ENCODE measurements at places on chromosomes 7 and 10.

DNA sequence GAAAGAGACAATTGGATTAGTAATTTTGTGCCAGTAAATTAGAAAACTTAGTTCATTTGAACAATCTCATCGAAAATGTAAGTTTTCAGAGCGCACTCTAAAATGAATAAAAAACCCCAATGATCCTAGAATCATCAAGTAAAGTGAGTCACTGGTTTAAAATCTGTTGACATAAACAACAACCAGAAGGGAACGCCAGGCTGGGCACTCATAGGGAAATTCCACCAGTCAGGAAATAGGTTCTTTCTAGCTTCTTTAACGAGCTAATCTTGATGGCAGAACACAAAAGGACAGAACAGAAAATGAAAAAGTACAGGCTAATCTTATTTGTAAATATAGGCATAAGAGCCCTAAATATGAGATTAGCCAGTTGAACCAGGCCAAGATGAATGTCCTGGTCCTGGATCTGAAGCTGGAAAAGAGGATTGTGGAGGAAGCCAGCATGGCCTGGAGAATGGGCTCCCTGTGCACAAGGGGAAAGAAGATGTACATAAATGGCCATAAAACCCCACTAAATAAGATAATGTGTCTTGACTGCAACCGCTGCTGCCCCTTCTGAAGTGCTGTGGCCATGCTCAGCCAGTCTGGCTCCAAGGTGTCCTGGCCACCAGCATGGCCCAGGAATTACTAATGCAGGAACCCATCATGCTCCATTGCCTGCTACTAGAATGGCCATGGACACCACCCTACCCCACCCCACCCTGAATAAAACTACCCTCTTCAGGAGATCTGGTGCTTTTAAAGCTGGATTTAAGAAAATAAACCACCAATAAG, 114.0 kb downstream of the WDFY4 start:
- no peak for DNase-seq

DNA sequence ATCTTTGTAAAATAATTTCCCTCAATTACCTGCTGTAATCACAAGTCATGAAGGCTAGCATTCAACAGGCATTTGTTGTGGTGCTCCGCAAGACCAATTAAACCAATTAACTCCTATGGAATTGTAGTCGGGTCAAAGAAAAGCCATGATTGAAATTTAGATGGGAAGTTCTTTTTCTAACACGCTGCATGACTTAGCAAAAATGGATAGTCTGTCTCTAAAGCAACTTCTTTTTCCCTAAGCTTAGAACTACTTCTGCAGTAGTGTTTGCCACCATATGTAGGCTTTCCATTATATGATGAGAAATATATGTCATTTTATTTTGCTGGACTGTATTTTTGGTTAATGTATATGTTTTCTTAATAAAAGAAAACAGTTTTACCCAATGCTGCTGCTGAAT, 119.1 kb downstream of the TSPAN12 start:
- DNase-seq = no peak

DNA sequence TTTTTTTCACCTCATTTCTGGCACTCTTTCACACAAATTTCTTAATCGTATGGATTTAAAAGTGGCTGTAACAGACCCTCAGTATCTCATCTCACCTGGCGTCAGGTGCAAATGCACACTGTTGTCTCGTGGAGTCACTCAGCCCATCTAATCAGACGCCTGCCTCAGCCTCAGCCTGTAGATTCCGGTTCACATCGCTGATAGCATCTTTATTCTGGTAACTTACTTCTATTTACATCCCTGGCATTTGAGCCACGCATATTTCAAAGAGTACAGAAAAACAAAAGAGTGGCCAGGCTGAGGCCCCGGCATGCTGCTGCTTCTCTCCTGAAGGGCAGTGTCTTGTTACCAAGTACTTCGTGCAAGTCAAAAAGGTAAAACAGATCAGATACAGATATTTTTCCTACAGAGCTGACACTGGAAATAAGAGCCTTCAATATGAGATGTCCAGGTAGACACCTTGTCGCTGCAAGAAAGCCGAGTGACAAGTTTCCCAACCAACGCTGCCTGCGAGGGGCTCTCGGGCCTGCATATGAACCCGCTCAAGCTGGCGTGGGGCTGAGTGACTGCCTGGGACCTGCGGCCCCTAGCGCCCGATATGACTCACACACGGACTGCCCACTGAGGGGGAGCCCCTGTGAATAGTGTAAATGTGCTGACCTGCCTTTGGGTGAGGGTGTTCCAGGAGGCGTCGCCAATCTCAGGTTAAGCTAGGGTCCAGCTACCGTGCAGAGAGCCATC, 4.3 kb downstream of the VIPR2 start:
- no peak for DNase-seq

- DNase-seq = no peak
These were observed 7.4 kb downstream of the ZNF488 start for GRCh38 chr10:47376522-47377220.

GRCh38 chr10:1153805-1154351, 97.7 kb downstream of the WDR37 start:
- no peak for DNase-seq

All from hematopoietic multipotent progenitor cell (in vitro differentiated cells).